EH (cell line): ENCODE measurements at places on chromosomes 6 and 20.

- no peak for DNase-seq
Observed at GRCh38 chr6:71334768-71335167, 46.2 kb downstream of the OGFRL1 start.

GRCh38 chr6:106380407-106380806 is 19.9 kb downstream of the CRYBG1 start:
- DNase-seq, result no peak

- DNase-seq, result no peak
Observed at GRCh38 chr6:11431455-11431937, 106.1 kb upstream of the TMEM170B start.

DNA sequence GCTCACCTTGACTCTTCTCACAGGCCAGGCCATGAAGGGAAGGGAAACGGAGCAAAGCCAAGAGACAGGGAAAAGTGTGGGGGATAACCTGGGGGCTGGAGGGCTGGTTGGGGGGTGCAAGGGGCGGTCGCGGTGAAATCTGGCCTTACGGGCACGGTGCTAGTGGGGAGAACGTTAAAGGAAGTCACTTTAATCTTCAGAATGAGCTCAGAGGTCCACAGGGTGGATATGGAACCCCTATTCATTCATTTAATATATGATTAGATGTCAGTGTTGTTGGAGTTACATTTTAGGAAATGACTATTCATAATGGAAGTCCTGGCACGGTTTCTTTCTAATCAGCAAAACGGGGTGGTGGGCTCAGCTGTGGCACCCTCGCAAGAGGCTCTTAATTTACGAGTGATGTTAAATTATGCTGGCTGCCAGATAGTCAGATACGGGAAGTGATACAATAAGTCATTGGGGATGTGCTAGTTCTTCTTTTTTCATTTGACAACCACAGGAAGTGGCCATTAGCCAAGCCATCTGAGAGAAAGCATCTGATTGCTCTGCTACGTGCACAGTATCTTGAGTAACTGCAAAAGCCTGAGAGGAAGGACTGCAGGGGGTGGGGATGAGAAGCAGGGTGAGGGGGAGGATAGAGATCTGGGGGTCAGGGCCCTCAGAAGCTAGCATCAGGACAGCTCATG is 253.0 kb downstream of the QKI start:
- peak; percentile 53 for DNase-seq

GRCh38 chr6:20126102-20126752 is 86.0 kb downstream of the MBOAT1 start:
- no peak for DNase-seq

GRCh38 chr6:149429427-149430360 is 29.6 kb downstream of the SUMO4 start:
- DNase-seq, result no peak

GRCh38 chr6:119333707-119334295 is 15.8 kb downstream of the MAN1A1 start:
- peak; percentile 3 for DNase-seq

DNA sequence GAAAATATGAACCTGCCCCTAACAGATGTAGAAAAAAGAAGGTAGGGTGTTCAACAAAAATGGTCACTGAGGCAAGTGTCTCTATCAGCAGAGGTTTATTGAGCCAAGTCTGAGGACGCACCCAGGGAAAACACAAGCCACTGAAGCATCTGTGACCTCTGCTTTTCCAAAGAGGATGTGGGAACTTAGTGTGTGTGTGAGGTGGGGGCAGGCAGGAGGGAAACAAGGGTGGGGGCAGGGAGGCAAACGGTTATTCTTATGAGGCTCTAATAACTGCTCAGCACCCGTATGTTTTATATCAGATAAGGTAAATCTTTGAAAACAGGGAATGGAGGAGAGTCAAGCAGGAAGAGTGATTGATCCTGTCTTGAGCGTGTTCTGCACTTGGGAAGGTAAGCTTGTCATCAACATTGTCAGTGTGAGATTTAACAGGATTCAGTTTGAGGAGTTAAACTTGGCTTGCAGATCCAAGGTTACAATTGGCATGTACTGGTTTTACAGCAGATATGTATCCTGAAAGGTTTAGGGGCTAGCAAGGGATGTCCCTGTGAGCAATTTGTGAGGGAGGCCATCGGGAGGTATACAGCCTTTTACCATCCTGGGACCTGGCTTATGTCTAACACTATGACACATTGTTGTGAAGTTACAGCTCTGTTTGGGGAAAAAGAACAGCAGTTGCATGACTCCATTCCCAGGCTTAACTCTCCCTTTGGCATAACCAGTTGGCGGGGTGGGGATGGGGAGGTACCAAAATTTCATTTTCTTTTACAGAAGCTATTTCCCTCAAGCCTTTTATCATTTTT is 33.7 kb downstream of the NINL start:
- no peak for DNase-seq

DNA sequence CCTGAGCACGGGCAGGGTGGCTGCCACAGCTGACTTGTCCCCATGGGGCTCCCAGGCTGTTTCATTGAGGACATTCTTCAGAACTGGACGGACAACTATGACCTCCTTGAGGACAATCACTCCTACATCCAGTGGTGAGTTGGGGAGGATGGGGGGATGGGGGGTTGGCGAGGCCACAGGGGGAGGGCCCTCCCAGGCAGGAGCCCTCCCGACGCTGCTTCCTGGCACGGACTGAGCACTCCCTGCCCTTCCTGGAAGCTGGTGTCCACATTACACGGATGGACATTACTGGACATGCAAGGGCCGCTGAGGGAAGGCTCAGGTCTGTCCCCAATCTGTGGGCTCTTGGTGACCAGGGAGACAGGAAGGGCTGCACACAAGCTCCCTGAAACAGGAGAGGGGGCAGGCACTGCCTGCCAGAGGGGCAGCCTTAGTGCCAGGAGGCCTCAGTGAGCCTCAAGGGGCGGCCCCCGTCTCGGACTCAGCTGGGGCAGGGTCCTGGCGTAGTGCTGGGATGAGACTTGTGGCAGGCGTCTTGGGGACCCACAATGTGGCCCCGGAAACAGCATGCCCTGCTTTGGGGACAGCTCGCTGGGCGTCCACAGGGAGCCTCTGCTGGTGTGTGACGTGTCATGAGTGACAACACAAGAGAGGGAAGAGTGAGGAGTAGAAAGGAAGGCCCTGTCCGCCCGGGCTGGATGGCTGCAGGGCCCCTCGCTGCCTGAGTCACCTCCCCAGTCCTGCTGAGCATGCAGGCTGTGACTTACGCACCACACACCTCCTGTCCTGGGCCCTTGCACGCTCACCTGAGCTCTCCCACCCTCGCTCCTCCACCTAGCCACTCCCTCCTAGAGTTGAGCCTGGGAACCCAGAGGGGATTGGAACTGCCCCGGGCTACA is 5.1 kb downstream of the OGFR start:
- no peak for DNase-seq

DNA sequence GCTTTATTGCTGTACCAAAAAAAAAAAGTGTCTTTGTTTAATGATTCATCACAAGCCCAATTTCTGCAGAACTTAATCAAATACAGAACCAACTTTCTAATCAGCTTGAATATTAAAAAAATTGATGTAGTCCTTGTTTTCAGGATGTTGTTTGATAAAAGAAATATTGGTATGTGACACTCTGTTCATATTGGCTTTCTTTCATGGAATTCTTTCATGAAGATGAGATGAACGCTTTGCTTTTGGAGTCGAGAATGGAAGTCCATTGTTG is 184.3 kb downstream of the ZNF217 start:
- no peak for DNase-seq

DNA sequence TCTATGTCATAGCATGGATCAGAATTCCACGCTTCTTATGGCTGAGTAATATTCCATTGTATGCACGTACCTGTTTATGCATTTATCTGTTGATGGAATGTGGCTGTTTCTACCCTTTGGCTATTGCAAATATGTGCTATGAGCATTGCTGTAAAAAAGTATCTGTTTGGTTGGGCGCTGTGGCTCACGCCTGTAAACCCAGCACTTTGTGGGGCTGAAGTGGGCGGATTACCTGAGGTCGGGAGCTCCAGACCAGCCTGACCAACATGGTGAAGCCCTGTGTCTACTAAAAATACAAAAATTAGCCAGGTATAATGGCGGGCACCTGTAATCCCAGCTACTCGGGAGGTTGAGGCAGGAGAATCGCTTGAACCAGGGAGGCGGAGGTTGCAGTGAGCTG is 182.4 kb downstream of the BCAS1 start:
- no peak for DNase-seq
